ENCODE measurements at places on chromosomes 5 and 9.

DNA sequence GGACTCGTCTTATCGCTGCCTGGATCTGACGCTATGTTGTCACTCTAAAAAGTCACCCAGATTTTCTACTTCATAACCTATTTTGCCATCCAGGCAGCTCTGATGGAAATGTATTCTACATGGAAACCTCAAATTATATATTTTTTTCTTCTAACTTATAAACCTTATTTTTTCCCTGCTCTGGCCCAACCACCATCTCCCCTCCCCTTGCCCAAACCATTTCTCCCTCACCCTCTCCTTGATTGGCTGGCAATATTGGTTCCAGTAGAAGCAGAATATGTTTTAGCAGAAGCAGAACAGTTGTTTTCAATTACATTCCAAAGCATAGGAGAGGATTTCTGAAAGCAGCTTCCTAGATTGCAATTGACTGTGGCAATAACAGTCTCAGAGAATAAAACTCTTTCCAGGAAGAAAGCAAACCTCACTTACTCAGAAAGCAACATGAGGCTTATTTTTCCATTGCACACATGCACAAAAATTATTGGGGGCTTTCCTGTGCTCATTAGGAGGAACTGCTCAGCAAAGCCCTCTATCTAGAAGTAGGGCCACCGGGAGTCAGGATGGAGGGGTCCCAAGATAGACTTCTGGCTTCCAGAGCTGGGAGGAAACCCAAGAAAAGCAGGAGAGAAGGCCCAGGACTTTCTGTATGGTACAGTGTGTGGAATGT, 191.8 kb downstream of the ESM1 start:
- no peak for DNase-seq

DNA sequence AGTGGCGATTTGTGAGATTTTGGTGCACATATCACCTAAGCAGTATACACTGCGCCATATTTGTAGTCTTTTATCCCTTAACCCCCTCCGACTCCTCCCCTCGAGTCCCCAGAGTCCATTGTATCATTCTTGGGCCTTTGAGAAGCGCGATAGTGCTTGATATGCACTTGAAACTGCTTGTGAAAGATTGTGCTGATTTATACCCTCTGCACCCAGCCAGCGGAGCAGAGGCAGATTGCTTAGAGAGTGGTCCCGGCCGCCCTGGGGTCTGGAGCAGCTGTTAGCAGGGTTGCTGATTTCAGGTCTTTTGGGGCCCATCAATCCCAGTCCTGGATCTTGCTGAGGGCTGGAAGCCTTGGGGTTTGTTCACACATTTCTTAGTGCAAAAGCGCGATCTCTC, 13.0 kb upstream of the FAM240B start:
- no peak for DNase-seq

GRCh38 chr5:9381464-9381863, 164.4 kb downstream of the SEMA5A start:
- no peak for DNase-seq

GRCh38 chr9:107650321-107650720, 160.8 kb upstream of the KLF4 start:
- DNase-seq = no peak

DNA sequence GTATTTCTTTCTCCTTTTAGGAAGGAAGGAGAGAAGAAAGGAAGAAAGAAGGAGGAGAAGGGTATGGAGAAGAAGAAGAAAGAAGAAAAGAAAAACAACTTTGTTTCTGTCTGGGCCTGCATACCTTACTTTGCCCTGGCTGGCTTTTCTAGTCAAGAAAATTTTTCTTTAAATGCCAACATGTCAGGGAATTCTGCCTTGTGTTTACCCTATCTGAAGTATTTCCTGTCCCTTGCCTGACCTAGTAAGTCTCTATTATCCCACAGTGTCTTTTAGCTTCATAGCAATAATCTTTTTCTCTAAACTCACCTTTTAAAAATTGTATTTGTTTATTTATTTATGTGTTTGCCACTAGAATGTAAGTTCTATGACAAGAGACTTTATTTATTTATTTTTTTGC, 1864.1 kb downstream of the EFNA5 start:
- DNase-seq = no peak

- no peak for DNase-seq
Measured at GRCh38 chr5:15234366-15234765, 265.6 kb upstream of the FBXL7 start.

- DNase-seq = no peak
Measured at GRCh38 chr5:119328753-119329602, 26.8 kb upstream of the TNFAIP8 start.

- DNase-seq = peak; percentile 47
Measured at GRCh38 chr5:169637085-169637548, at the start of gene DOCK2. DOCK2 (plus strand) TSS chr5:169637275; CDS start chr5:169637327, 52 bp downstream.

- DNase-seq = no peak
Measured at GRCh38 chr9:92971776-92972175, 24.5 kb downstream of the FGD3 start.

DNA sequence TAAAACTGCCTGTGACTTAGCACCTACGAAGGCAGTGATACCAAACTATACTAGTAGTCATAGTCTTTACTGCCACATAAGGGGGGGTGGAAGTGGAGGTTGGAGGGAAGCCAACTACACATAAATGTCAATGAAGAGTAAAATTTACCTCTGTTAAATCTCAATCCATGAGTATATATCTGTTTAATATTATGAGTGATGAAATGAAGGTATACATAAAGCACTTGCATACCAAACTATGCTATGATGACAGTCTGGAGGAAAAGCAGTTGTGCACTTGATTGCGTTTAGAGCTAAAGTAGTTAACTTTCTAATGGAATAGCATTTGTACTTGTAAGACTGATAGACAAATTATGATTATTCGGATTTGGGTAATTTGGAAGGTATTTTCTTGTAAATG, 129.2 kb upstream of the POU5F2 start:
- DNase-seq = no peak

DNA sequence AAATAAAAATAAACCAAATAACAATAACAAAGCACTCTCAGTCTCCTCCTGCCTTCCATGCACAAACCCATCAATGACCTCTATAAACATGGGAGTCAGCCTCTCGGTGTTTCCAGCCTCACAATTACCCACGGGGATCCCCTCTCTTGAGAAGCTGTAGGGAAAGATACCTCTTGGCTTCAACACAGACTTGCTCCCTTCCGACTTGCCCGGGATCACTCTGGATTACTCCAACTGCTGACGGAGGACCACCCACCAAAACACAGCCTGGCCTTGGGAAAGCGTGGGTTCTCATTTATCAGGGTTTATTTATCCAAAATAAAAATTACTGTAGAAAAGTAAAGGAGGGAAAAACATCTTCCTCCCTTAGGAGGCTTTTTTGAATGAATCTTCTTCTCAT, 11.5 kb upstream of the NKX2-5 start:
- DNase-seq = no peak

DNA sequence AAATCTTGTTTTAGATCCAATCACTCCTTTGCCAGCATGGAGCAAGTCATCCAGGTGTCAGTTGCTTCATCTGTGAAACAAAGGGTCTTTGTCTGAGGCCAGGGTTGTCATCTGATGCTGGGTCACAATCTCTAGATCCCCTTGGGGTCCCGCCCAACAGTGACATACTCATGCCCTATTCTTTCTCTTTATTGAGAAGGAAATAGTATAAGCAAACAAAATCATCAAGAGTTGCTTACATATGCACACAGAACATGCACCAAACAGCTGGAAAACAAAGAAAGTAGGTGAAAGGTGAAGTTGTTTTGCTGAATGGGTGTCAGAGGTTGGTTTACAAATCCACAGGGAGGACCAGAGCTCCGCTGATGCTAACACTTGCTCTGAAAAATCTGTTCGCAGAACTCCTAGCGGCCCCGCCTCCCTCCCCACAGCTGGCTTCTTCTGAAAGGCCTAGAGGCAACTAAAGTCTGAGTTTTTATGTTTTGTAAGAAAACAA, 106.1 kb upstream of the SLC44A1 start:
- DNase-seq = no peak

DNA sequence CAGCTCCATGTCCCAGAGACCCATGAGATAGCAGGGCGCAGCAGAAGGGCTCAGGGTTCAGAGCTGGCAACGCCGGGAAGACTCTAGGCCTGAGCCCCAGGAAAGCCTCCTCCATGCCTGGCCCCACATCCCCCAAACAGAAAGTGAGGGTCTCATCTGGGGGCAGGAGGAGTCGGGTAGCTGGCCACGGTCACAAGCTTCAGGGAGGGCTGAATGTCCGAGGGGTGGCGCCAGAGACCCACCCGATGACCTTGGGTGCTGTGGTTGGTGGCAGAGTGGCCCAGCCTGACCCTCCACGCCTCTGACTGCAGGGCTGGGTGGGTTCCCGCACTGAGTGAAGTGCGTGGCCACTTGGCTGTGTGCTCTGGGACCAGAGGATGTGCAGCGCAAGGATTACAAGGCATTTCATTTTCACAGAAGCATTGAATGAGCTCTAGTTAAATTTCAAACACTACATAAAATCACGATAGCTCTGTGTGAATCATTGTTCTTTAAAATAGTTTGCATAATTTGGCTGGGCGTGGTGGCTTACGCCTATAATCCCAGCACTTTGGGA, 3.0 kb downstream of the C8G start:
- no peak for DNase-seq

- no peak for DNase-seq
Measured at GRCh38 chr9:129500161-129500862, 120.6 kb downstream of the C9orf50 start.

GRCh38 chr9:99085949-99086948, 18.7 kb upstream of the TGFBR1 start:
- DNase-seq = no peak

- peak; percentile 17 for DNase-seq
Measured at GRCh38 chr5:149831492-149831891, 101.4 kb downstream of the PPARGC1B start.

DNA sequence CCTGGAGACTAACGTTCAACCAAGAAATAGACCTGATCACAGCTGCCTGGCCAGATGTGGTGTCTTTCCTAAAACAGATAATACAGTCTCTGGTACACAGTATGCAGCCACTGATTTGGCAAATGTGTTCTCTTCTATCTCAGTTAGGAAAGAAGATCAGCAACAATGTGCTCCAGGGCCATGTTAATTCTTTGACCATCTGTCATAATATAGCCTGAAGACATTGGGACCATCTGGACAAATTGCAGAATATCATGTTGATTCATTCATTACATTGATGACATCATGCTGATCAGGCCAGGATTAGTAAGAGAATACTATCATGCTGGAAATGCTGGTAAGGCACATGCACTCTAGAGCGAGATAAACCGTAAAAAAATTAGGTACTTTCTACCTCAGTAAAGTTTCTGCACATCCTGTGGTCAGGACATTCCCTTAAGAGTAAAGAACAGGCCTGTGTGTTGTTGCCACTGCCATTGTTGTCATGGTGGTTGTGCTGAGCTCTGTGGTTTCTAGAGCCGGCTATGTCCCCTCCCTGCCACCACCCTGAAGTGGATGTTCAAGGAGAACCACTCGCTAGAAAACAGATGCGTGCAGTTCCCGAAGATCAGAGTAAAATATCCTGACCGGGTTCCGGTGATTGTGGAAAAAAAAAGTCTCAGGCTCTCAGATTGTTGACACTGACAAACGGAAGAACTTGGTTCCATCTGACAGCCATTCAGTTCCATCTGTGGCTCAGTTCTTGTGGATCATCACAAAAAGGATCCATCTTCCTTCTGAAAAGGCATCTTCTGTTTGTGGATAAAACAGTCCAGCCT, 6.4 kb upstream of the JMY start:
- no peak for DNase-seq

- DNase-seq = no peak
Measured at GRCh38 chr5:134552301-134552700, 26.8 kb downstream of the JADE2 start.

DNA sequence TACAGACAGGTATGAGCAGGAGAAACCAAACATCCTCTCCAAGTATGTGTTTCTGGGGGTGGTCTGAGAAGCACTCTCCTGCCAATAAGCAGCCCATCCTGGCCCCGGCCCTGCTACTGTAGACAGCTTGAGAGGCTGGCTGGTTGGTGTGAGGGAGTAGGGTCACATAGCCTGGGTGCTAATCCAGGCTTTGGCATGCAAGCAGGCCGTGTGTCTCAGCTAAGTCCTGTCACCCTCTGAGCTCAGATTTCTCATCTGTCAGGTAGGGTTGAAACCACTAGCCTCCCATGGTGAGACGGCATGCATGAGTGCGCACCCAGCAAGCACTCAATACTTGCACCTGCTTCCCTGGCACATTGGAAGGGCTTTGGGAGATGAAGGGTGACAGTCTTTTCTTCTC, 49.8 kb upstream of the PHYKPL start:
- no peak for DNase-seq

DNA sequence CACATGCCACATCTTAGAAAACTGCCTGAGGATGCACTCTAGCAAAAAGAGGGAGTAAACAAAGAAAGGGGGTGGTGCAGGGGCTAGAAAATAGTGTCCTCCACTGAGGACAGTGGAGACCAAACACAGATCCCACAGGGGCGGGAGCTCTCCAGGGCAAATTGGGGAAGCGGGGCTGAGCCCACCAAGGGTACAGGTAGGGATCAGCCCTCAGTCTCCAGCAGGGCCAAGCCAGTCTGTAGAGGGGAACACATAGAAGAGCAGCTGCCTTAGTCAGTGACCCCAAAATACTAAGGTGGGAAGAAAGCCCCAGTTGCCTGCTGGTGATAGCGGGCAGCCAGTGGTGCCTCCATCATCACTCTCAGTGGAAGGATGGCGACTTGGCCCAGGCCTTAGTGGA, 134.0 kb downstream of the ATPSCKMT start:
- DNase-seq = no peak

- DNase-seq = no peak
Measured at GRCh38 chr9:26516773-26517343, 375.7 kb downstream of the CAAP1 start.

GRCh38 chr5:124735169-124735858, 11.1 kb downstream of the ZNF608 start:
- DNase-seq = no peak

All from stimulated activated CD4-positive, alpha-beta T cell treated with anti-CD3 and anti-CD28 coated beads, Interleukin-1b, Interleukin-23, amount 100 ng/mL, for 4 hours (primary cell).